ENCODE measurements at places on chromosomes 11 and 22. TPM values are rescaled to one million over a fixed set of nuclear protein-coding genes. Genes with fewer than 3 reads are reported as not detected.
A peak's percentile ranks its signal among the peaks of the same experiment; 100 is the strongest.

DNA sequence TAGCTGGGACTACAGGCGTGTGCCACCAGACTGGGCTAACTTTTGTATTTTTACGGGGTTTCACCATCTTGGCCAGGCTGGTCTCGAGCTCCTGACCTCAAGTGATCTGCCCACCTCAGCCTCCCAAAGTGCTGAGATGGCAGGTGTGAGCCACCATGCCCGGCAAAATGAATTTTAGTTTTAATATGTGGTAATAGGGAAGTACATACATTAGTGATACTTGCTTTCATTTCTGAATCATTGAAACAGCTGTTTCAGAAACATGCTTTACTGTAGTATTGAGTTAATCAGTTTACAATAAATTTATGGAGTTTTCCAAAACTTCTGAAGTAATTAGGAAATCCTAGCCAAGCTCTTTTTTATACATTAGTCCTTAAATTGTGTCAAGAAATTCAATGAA, 15.6 kb downstream of the PCF11 start:
- H3K36me3 ChIP-seq, result peaks cover 92% of the 10 kb centered on the region
- H3K27ac ChIP-seq, result no peak overlapping the region

GRCh38 chr11:76857781-76858410, 2.8 kb upstream of the ACER3 start:
- no peaks in the 10 kb centered on the region for H3K36me3 ChIP-seq
- no peak overlapping the region for H3K4me3 ChIP-seq
- DNase-seq, result peak; percentile 43
- H3K27me3 ChIP-seq, result no peaks in the 10 kb centered on the region

DNA sequence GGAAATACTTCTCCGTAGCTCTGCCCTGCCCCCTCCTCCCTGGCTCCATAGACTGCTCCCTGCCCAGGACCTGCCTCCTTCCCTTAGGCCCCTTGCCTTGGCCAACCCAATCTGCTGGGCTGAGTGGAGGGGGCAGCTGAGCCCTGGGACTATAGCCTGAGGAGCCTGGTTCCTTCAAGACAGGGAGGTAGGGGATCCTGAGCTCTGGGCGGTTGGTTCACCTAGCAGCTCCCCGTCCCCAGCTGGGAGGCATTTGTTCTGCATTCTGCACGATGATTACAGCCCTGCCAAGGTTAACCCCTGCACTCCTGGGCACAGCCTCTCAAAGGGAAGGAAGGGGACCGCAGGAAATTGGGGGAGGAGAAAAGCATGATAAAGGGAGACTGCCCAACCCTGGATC, 3.6 kb upstream of the CDC42EP1 start:
- no peak for DNase-seq
- H3K27me3 ChIP-seq, result no peaks in the 10 kb centered on the region
- H3K36me3 ChIP-seq, result no peaks in the 10 kb centered on the region

DNA sequence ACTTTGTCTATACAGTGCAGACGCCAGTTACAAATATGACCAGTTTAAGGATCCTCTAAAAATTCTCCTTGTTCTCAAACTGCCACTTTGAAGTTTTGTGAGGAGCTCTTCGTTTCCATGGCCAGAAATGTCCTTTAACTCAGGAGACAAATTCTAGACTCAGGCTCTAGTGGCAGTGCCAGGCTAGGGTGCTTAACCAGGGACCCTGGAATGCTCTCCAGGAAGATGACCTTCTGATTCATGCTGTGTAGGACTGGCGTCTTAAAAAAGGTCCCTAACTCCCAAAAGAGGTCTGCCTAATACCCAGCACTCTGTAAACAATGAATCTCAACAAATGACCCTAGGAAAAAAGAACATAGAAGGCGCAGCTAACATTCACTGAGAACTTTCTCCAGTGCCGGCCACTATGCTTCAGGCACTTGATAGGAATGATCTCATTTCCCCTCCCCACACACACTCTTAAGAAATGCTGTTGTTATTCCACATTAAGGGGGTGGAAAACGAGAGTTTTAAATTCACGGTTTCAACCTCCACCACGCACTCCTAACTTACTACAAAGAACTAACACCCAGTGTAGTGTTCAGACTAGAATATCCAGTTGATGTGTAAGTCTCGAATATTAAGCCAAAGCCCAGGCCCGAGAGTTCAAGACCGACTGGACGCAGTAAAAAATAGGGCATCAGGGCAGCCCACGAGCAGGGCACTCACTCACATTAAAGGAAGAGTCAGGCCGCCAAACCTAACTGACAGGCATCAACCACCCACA, 747 bp downstream of the NXF1 start:
- H3K27me3 ChIP-seq, result no peaks in the 10 kb centered on the region
- DNase-seq, result no peak
- H3K27ac ChIP-seq, result peak overlapping the region; percentile 4
- peak overlapping the region; percentile 74 for H3K4me3 ChIP-seq
- H3K4me1 ChIP-seq, result peaks cover 6% of the 10 kb centered on the region
- peaks cover 33% of the 10 kb centered on the region for H3K36me3 ChIP-seq

DNA sequence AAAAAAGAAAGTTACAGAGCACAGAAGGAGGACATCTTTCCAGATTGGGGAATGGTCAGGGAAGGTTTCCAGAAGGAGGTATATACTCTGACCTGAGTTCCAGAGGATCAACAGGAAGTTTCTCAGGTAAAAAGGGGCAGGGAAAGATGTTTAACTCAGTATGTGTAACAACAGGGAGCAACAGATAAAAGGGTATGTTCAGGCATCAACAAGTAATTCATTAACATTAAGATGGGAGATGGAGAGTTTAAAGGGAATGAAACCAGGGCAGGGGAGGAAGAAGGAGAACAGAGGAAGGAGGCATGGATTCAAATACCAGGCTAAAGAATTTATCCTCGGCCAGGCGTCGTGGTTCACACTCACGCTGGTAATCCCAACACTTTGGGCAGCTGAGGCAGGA, 2.5 kb upstream of the DENND5A start:
- H3K4me1 ChIP-seq, result peaks cover 2% of the 10 kb centered on the region
- no peak for DNase-seq
- no peaks in the 10 kb centered on the region for H3K36me3 ChIP-seq
- no peak overlapping the region for H3K27ac ChIP-seq

DNA sequence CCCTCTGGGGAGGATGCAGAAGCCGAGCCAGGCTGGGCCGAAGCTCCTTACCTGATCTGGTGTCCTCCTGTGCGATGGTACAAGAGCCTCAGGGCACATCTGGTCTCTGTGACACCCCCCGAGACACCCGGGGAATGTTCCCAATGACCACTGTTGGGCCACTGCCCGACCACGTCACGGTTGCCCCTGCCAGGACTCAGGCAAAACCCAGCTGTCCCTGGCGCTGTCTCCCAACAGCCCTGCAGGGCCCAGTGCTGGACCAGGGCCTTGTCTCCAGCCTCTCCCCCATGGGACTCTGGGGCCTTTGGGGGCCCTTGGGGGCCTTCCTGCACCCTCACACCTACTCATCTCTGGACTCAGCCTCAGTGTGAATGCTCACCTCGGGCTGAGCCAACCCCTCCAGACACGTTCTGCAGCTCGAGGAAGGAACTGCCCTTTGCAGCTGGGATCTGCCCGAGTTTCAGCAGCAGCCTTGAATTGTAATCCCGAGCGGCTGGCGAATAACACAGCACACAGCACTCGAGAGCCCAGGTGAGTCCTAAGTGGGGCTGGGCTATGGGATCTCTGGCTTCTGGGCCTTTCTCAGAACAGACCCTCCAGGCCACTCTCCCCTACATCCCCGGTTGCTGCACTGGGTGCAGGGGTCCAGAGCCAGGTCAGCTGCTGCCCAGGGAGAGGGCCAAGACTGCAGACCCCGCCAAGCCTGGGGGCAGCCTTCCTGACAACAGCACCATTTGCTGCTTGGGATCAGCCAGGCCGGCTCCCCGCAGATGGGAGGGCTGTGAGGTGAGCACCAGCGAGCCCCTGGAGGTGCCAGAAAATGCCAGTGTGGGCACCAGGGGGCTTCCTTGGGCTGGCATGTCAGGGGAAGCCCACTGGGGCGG, 39.8 kb downstream of the RTN4R start:
- no peak for DNase-seq
- H3K27ac ChIP-seq, result no peak overlapping the region
- no peaks in the 10 kb centered on the region for H3K4me1 ChIP-seq
- no peaks in the 10 kb centered on the region for H3K36me3 ChIP-seq
- no peak overlapping the region for H3K4me3 ChIP-seq
- H3K27me3 ChIP-seq, result peaks cover 49% of the 10 kb centered on the region

- H3K27ac ChIP-seq, result no peak overlapping the region
- no peak overlapping the region for H3K4me3 ChIP-seq
- DNase-seq, result no peak
Measured at GRCh38 chr11:120923866-120924508, 99.9 kb upstream of the TBCEL start.

- peak; percentile 96 for DNase-seq
- H3K4me3 ChIP-seq, result peak overlapping the region; percentile 71
- no peaks in the 10 kb centered on the region for H3K27me3 ChIP-seq
Measured at GRCh38 chr22:41448189-41448808, 1.7 kb upstream of the TOB2 start.

DNA sequence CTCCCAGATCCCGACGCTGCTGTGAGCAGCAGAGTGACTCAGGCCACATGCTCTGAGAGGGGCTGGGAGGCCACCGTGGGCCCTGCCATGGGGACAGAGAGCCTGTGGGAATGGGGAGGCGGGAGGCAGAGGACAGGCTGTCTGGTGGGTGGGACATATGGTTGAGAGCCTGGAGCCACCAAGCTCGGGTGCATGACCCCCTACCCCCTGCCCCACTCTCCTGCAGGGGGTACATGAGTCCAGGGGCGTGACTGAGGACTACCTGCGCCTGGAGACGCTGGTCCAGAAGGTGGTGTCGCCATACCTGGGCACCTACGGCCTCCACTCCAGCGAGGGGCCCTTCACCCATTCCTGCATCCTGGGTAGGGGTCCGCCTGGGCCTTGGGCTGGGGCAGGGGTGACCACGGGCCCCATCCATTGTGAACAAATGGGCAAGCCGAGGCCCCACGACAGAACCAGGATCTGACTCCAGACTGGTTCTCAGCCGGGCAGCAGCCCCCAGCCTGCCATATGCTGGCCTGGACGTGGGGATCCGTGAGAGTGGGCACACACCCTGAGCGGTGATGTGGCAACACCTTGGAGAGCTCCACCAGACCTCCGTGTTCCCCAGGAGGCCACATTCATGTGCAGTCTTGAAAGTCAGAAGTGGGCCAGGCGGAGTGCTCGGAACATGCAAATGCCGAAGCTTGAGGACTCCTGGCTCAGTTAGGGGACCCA, 17.4 kb upstream of the ARHGAP8 start:
- H3K27me3 ChIP-seq, result no peaks in the 10 kb centered on the region
- H3K4me1 ChIP-seq, result peaks cover 13% of the 10 kb centered on the region
- no peak overlapping the region for H3K4me3 ChIP-seq
- peaks cover 16% of the 10 kb centered on the region for H3K36me3 ChIP-seq
- H3K27ac ChIP-seq, result no peak overlapping the region

- no peak for DNase-seq
- H3K27ac ChIP-seq, result no peak overlapping the region
- no peaks in the 10 kb centered on the region for H3K4me1 ChIP-seq
- H3K27me3 ChIP-seq, result no peaks in the 10 kb centered on the region
Measured at GRCh38 chr11:126733685-126734084, 266.9 kb downstream of the KIRREL3 start.

- no peaks in the 10 kb centered on the region for H3K27me3 ChIP-seq
- H3K4me1 ChIP-seq, result no peaks in the 10 kb centered on the region
- H3K27ac ChIP-seq, result no peak overlapping the region
- peaks cover 10% of the 10 kb centered on the region for H3K36me3 ChIP-seq
Measured at GRCh38 chr11:71988050-71988449, 10.7 kb upstream of the IL18BP start.

GRCh38 chr11:113085446-113085845, 124.2 kb downstream of the NCAM1 start:
- H3K4me1 ChIP-seq, result peaks cover 19% of the 10 kb centered on the region
- H3K27ac ChIP-seq, result peak overlapping the region; percentile 16
- no peaks in the 10 kb centered on the region for H3K27me3 ChIP-seq
- no peaks in the 10 kb centered on the region for H3K36me3 ChIP-seq
- H3K4me3 ChIP-seq, result no peak overlapping the region

DNA sequence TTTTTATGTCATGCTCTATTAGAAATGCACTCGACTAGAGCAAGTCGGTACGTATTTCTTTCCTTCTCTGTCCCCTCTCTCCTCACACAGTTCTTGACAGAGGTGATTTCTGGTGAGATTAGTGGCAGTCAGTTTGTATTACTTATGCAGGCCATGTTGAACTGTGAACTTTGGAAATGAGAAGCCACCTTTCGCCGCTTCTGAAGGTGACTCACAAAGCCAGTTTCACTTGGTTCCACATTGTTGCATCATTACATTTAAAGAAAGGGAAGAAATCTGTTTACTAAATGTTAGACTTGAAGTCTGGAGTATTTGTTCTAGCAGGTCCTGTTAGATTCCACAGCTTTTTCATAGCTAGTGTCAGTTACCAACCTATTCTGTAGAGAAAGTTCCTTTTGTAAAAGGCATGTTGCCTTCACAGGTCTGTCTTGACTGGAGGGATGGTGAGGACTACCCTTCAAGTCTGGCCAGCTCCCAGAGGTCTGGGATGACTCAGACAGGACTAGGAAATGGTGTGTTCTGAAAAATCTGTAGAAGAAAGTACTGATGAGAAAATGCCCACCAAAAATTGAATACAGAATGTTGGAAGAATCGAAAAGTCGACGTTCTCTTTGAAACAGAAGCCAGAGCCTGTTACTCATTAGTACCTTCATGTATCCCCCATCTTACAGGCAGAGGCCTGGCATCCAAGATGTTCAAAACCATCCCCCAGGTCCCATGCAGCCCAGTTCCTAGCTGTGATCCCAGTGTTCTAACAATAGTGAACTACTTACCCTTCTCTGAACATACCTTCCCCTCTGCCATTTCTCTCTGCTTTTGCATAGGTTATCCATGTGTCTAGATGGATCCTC, 181.4 kb downstream of the DBX1 start:
- H3K4me3 ChIP-seq, result no peak overlapping the region
- H3K36me3 ChIP-seq, result peaks cover 10% of the 10 kb centered on the region
- H3K27me3 ChIP-seq, result no peaks in the 10 kb centered on the region
- H3K27ac ChIP-seq, result no peak overlapping the region
- H3K4me1 ChIP-seq, result peaks cover 10% of the 10 kb centered on the region
- DNase-seq, result no peak

- 0 out of 2 replicates have a peak, but pooled peaks cover 2% of the 10 kb centered on the region for H3K36me3 ChIP-seq
- no peak for DNase-seq
- peaks cover 9% of the 10 kb centered on the region for H3K4me1 ChIP-seq
- H3K27ac ChIP-seq, result peak overlapping the region; percentile 49
Measured at GRCh38 chr11:119121811-119122124, 388 bp downstream of the HINFP start.

GRCh38 chr11:10899121-10899830, 41.4 kb upstream of the ZBED5 start:
- peak overlapping the region; percentile 91 for H3K27ac ChIP-seq
- H3K4me1 ChIP-seq, result peaks cover 27% of the 10 kb centered on the region
- peak; percentile 81 for DNase-seq
- peak overlapping the region; percentile 23 for H3K4me3 ChIP-seq
- no peaks in the 10 kb centered on the region for H3K36me3 ChIP-seq
- no peaks in the 10 kb centered on the region for H3K27me3 ChIP-seq

- H3K4me1 ChIP-seq, result peaks cover 3% of the 10 kb centered on the region
- no peak for DNase-seq
- H3K36me3 ChIP-seq, result no peaks in the 10 kb centered on the region
- H3K27me3 ChIP-seq, result no peaks in the 10 kb centered on the region
- H3K4me3 ChIP-seq, result no peak overlapping the region
Measured at GRCh38 chr11:129282634-129283033, 90.5 kb upstream of the ARHGAP32 start.

Gene LMF2
- total RNA-seq, result 48.8 TPM

Gene PNPLA2
- total RNA-seq, result 19.6 TPM

Gene SEPTIN3
- 1.1 TPM for total RNA-seq

Gene RPS19BP1
- total RNA-seq, result 66.2 TPM

Gene ACAT1
- total RNA-seq, result 62.0 TPM

Gene KCNC1
- total RNA-seq, result 5.2 TPM

Gene BIK
- total RNA-seq, result 0.14 TPM

Gene NELL1
- 176 TPM for total RNA-seq

Gene MS4A3
- total RNA-seq, result not detected

Gene TMX2
- total RNA-seq, result 125 TPM

Gene LIPT2
- 5.1 TPM for total RNA-seq
